ENCODE measurements at places on chromosomes 12 and 14. TPM values are rescaled to one million over a fixed set of nuclear protein-coding genes. Genes with fewer than 3 reads are reported as not detected.
A peak's percentile ranks its signal among the peaks of the same experiment; 100 is the strongest.

GRCh38 chr12:28253161-28253641 is 62.9 kb downstream of the CCDC91 start:
- no peak overlapping the region for H3K27ac ChIP-seq
- H3K4me3 ChIP-seq, result no peak overlapping the region
- no peak for DNase-seq
- H3K27me3 ChIP-seq, result no peaks in the 10 kb centered on the region

The KLHL33 gene
- total RNA-seq, result not detected

GRCh38 chr14:29355846-29356245 is 571.8 kb downstream of the PRKD1 start:
- no peak overlapping the region for H3K4me3 ChIP-seq
- no peaks in the 10 kb centered on the region for H3K4me1 ChIP-seq
- H3K36me3 ChIP-seq, result no peaks in the 10 kb centered on the region
- no peak for DNase-seq
- no peak overlapping the region for H3K27ac ChIP-seq
- no peaks in the 10 kb centered on the region for H3K27me3 ChIP-seq

DNA sequence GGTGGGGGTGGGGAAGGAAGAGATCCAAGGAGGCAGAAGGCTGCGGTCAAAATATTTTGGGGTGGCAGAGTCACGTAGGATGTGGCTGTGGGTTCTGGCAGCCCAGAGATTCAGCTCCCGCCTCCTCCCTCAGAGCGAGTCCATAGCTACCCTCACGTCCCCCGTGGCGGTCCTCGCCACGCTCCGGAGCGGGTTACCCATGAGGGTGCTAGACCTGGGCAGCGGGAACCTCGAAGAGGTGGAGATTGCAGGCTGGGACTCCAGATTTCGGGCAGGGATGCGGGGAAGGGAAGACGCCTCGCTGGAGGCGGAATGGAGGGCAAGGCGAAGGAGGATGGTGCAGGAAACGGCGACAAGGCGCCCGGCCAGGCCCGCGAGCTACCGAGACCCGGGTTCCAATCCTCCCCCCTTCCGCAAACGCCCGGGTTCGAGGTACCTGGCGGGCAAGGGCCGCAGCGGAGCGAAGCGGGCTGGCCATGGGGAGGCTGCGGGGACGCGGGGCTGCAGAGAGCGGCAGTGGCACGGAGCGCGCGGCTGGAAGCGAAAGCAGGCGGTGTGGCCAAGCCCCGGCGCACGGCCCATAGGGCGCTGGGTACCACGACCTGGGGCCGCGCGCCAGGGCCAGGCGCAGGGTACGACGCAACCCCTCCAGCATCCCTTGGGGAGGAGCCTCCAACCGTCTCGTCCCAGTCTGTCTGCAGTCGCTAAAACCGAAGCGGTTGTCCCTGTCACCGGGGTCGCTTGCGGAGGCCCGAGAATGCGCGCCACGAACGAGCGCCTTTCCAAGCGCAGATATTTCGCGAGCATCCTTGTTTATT is 46.2 kb downstream of the BCAT1 start:
- H3K27ac ChIP-seq, result no peak overlapping the region
- H3K27me3 ChIP-seq, result no peaks in the 10 kb centered on the region

The TMEM119 gene
- total RNA-seq, result 311 TPM

- no peaks in the 10 kb centered on the region for H3K36me3 ChIP-seq
- H3K4me3 ChIP-seq, result no peak overlapping the region
- H3K4me1 ChIP-seq, result no peaks in the 10 kb centered on the region
- H3K27ac ChIP-seq, result no peak overlapping the region
- no peaks in the 10 kb centered on the region for H3K27me3 ChIP-seq
Observed at GRCh38 chr12:72203764-72204335, 68.3 kb upstream of the TRHDE start.

The KRT6C gene
- not detected for total RNA-seq

DNA sequence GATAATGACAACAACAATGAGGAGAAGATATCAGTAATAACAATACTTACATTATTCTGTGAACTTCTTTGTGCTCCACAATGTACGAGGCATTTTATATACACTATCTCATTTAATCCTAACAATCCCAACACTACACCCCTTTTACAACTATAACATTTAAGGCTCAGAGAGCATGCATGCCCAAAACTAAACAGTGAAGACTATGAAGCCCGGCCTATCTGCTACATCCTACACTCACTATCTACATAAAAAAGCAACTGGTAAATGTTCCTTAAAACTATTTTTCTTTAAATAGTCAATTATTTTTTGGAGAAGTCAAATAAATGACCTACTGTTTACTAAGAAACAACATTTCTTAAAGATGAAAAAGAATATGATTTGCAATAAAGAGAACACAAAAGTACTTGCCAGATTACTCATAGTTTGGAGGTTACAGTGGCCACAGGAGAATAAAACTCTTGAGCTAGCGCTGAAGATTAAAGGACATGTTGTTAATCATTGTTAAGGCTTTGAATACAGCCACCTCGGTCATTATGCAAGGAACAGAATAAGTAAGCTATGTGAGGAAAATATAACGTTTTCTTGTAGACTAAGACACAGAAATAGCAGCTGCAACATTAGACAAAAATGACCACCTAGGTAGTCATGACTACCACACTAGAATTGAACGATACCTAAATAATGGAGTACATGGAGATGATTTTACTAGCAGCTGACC is 56.7 kb downstream of the EPS8 start:
- H3K27ac ChIP-seq, result peak overlapping the region; percentile 41
- H3K4me1 ChIP-seq, result peaks cover 28% of the 10 kb centered on the region
- DNase-seq, result no peak
- no peaks in the 10 kb centered on the region for H3K27me3 ChIP-seq

DNA sequence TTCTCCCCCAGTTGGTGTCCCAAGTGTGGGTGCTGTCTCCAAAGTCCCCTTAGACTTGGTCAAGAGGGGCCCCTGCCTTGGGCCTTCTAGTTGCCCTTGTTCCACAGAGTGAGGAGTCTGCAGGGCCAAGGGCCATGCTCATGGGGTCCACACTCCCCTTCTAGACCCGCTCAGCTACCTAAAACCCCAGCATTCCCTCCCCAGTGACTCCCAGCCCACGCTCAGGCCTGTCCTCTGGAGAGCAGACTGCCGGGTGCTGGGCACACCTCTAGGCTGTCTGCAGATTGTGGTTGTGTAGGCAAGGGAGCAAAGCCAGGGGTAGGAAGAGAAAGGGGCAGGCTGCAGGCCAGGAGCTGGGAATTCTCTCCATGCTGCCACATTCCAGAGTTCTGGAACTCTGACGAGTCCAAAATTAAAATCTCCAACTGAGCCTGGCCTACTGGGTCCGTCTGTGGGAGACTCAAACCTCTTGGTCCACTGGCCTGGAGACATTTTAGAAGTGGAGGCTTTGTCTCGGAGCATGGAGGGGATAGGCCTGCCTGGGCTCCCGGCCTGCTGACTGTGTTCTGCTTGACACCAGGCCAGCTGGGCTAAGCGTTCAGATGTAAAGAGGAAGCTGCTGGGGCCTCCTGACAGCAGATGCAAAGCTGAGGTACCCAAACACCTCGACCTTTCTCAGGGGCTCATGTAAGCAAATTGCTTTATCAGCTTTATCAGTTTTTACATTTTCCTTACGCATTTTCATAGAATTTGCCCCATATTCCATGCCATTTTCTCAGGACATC is 13.7 kb upstream of the KRT5 start:
- DNase-seq, result no peak
- H3K4me3 ChIP-seq, result no peak overlapping the region
- H3K36me3 ChIP-seq, result no peaks in the 10 kb centered on the region
- peaks cover 7% of the 10 kb centered on the region for H3K4me1 ChIP-seq

- no peak overlapping the region for H3K4me3 ChIP-seq
- H3K36me3 ChIP-seq, result peaks cover 80% of the 10 kb centered on the region
- no peaks in the 10 kb centered on the region for H3K27me3 ChIP-seq
- H3K4me1 ChIP-seq, result peaks cover 18% of the 10 kb centered on the region
- 0 out of 2 replicates have a peak overlapping the region, but pooled peaks have one; percentile 2 for H3K27ac ChIP-seq
Observed at GRCh38 chr12:119715268-119715620, 47.3 kb downstream of the PRKAB1 start.

GRCh38 chr14:77390188-77390587 is 13.0 kb downstream of the SAMD15 start:
- H3K4me3 ChIP-seq, result no peak overlapping the region
- no peak overlapping the region for H3K27ac ChIP-seq
- no peaks in the 10 kb centered on the region for H3K27me3 ChIP-seq
- DNase-seq, result no peak
- no peaks in the 10 kb centered on the region for H3K4me1 ChIP-seq

DNA sequence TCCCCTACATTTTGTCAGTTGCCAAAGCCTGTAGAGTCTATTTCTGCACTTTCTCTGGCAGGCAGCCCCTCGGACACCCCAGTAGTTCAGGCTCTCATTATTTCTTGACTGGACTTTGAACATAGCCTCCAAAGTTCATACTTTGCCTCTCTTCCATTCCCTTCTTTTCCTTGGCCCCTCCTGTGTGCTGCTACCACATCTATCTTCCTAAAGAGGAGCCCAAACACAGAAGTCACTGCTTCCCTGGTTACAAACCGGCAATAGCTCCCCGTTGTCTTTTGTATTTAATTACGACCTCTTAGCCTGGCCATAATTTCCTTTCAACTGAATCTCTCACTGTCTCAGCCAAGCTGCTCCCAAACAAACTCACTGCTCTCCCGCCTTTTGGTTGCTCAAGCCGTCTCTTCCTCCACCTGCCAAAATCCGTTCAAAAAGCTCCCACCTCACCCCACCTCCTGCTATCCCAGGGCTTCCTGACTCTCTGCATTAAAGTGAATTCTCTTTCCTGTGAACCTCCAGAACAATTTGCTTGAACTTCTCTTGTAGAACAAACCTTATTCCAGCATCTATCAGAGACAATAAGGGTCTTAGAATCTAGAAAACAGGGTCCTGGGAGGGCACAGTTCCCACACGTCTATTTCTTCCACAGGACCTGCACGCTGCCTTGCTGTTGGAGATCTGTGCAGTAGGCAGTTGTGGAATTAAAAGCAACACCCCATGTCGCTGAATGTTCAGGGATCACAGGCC is 46.9 kb downstream of the PRMT8 start:
- H3K36me3 ChIP-seq, result no peaks in the 10 kb centered on the region
- H3K4me3 ChIP-seq, result no peak overlapping the region
- H3K27me3 ChIP-seq, result peaks cover 12% of the 10 kb centered on the region
- no peaks in the 10 kb centered on the region for H3K4me1 ChIP-seq

The SMCO2 gene
- total RNA-seq, result not detected

GRCh38 chr12:10716704-10717315 is 6.3 kb downstream of the YBX3 start:
- peaks cover 61% of the 10 kb centered on the region for H3K36me3 ChIP-seq
- no peaks in the 10 kb centered on the region for H3K27me3 ChIP-seq
- DNase-seq, result peak; percentile 90
- peaks cover 47% of the 10 kb centered on the region for H3K4me1 ChIP-seq
- peak overlapping the region; percentile 54 for H3K27ac ChIP-seq

- DNase-seq, result peak; percentile 52
- H3K4me1 ChIP-seq, result peaks cover 11% of the 10 kb centered on the region
- no peaks in the 10 kb centered on the region for H3K36me3 ChIP-seq
- no peak overlapping the region for H3K4me3 ChIP-seq
Observed at GRCh38 chr14:22333422-22334274, 255.4 kb downstream of the DAD1 start.

The RD3L gene
- total RNA-seq, result not detected

DNA sequence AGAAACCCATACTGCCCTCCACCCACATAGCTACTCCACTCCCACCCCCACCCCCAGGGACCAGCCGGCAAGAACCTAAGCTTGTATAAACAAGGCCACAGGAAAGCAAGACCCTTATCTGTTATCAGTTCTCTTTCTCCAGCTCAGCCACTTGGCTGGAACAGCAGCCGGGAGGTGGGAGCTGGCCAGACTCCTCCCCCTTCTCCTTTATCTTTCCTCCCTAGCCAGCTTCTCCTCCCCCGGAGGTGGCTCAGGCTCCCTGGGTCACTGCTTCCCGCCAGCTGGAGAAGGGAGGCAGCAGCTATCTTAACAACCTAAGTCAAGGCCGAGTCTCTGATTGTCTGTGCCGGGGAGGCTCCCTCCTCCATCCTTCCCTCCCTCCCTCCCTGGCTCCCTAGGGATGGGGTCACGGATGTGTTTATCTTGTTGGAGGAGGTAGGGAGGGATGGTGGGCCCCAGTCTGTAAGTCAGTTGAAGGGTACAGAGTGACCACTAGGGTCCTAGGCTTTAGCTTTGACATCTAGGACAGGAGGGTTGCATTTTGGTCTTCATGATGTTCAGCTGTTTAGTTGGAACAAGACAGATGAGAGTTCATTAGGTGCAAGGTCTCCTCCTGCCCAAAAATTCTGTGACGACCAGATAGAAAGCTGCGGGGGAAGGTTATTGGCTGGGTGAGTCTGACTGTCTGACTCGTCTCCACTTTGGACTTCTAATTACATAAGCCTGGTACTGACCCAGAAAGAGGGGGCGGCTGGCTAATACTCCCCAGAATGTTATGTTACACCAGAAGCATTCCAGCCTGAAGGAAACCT is 29.7 kb downstream of the ZFP36L1 start:
- H3K4me1 ChIP-seq, result no peaks in the 10 kb centered on the region
- no peak overlapping the region for H3K27ac ChIP-seq
- H3K27me3 ChIP-seq, result no peaks in the 10 kb centered on the region
- no peak overlapping the region for H3K4me3 ChIP-seq

The PDZRN4 gene
- total RNA-seq, result not detected

DNA sequence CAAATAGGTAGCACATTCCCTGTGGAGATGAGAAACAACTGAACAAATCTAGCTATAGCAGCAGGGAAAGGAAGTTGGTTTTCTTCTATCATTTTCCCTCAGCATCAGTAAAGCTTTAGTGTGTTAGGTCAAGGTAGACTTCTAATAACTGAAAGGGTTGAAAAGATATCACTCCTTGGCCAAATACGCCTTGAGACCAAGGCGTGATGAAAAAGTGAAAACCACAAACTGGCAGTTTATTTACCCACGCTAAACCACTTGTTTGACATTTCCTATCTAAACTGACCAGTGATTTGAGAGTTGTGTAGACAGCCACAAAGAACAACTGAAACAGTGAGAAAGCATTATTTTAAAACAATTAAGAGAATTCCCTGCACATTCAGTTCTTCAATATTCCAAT is 99.6 kb upstream of the SOX5 start:
- no peaks in the 10 kb centered on the region for H3K27me3 ChIP-seq
- H3K36me3 ChIP-seq, result no peaks in the 10 kb centered on the region
- DNase-seq, result no peak
- H3K27ac ChIP-seq, result no peak overlapping the region

The FZD10 gene
- total RNA-seq, result not detected

DNA sequence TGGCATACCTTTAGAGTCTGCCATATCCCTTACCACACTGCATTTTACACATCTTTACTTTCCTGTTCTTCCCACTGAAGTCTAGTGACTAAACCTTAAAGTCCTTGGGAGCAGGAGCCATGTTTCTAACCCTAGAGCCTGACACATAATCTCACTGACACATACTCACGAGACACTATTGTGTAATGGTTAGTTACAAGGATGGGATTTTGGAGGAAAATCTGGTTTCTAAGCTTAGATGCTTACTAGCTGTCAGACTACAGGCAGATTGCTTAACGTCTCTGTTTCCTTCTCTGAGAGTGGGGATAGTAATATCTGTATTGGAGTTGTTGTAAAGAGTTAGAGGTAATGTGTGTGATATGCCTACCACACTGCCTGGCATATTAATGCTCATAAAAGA is 6.2 kb upstream of the DYRK4 start:
- no peak overlapping the region for H3K27ac ChIP-seq
- peaks cover 73% of the 10 kb centered on the region for H3K36me3 ChIP-seq
- no peak for DNase-seq
- no peaks in the 10 kb centered on the region for H3K4me1 ChIP-seq

The ABCC9 gene
- 0.63 TPM for total RNA-seq

- H3K4me3 ChIP-seq, result no peak overlapping the region
- DNase-seq, result no peak
- no peaks in the 10 kb centered on the region for H3K4me1 ChIP-seq
Observed at GRCh38 chr14:42407153-42407552, 800.5 kb downstream of the LRFN5 start.

The GNB3 gene
- not detected for total RNA-seq
